ENCODE measurements at places on chromosomes 2 and 18. TPM values are rescaled to one million over a fixed set of nuclear protein-coding genes. Genes with fewer than 3 reads are reported as not detected.

DNA sequence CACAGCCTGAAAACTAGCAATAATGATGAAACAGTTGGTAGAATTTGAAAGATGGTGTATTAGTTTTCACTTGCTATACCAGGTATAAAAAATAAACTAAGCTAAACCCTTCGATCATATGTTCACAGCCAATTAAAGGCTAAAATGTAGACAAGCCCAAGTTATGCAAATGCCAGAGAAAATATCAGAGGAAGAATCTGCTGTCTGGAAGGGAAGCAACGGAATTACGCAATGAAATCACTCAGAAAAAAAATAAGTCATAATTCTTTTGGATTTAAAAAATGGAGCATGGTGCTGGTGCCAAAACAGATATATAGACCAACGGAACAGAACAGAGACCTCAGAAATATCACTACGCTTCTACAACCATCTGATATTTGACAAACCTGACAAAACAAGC lies 108.3 kb downstream of the ARL4C start:
- no peak for ATAC-seq

DNA sequence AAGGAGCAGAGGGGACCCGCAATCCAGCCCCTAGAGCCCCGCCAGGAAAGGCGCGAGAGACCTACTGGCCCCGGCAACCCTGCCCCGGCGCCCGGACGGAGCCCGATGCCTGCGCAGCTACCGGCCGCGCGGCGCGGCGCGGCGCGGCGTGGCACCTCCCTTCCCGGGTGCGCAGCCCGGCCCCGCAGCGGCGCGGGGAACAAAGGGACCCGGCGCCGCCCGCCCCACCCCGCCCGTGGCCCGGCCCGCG lies 307 bp downstream of the CDH2 start:
- ATAC-seq = peak; percentile 13

- peak; percentile 5 for ATAC-seq
Observed at GRCh38 chr2:70258532-70258875, 567 bp downstream of the PCYOX1 start.

DNA sequence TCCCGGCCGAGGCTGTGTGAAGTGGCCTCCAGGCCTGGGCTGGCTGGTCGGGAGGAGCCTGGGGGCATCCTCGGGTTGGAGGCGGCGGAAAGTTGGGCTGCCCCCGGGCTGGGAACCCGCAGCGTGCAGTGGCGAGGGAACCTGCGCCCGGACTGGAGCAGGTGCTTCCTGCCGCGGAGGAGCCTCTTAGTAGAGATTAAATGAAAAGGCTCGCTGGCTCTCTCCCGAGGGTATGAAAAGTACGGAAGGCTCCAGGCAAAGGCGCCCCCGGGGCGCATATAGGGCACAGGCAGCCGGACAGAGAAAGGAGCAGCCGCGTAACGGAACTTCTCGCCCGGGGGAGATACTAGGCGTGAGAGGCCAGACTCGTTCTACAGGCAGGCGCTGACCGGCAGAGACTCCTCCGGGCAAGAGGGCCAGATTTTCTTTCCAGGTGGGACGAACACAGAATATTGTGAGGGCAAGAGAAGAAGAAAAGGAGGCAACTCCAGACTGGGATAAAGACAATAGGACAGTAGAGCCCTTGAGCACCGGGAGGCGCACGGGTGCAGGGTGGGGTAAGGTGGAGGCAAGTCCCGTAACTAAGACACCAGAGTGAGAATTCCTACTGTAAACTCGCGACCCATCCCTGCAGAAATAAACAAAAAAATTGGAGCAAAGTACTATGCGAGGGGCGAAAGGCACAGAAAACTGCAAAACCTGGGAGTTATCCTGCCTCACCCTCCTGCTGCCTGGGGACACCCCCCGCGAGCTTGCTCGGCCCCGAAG lies 816 bp downstream of the CDH2 start:
- no peak for ATAC-seq

DNA sequence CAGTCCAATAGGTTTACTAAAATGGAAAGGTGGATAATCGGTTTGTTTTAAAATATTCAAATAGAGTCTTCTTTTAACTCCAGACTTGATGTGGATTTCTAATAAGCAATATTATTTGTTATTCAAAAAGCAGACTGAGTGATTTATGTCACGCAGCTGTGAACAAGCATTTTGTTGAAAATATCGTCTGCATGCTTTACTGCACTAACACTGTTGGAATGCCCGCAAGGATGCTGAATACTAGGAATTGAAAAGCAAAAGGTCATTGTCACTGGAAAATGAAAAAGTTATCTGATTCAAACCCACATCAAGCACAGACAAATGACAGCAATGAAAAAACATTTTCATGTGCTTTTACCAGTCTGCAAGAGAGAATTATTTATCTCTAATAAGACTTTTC lies 31.1 kb downstream of the CHN1 start:
- no peak for ATAC-seq

DNA sequence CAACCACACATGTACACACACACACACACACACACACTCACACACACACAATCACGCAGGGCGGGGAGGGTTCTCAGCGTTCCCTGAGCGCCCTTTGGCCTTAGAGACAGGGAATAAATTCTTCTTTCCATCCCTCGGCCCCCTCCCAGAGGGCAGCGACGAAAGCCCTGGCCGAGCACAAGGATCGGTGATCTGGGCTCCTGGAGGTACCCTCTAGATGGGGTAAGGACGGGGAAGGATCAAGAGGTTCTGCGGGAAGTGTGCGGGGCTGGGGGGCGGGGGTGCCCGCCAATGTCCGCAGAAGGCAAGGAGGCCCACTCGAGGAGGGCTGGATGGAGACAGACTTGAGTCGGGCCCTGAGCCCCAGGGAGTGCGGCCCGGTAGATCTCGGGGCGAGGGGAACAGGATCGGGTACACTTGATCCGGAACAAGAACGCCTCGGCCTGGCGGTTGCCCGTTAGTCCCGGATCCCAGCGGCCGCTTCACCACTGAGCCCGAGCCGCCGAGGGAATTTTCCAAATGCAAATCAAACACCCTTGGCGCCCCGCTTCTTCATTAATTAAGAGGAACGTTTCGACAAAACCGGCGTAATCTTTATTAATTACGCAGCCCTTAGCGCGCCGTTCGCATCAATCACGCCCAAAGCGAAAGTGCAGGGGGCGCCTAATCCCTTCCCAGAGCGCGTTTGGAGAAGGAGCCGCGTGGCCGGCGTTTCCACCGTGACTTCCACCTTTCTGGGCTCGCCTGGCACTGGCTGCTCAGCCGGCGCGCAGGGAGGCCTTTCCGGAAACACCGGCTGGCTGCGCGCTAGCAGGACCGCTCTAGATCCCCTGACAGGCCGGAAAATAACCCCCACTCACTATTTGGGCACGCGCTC lies 7.0 kb upstream of the PAX3 start:
- ATAC-seq = peak; percentile 54

DNA sequence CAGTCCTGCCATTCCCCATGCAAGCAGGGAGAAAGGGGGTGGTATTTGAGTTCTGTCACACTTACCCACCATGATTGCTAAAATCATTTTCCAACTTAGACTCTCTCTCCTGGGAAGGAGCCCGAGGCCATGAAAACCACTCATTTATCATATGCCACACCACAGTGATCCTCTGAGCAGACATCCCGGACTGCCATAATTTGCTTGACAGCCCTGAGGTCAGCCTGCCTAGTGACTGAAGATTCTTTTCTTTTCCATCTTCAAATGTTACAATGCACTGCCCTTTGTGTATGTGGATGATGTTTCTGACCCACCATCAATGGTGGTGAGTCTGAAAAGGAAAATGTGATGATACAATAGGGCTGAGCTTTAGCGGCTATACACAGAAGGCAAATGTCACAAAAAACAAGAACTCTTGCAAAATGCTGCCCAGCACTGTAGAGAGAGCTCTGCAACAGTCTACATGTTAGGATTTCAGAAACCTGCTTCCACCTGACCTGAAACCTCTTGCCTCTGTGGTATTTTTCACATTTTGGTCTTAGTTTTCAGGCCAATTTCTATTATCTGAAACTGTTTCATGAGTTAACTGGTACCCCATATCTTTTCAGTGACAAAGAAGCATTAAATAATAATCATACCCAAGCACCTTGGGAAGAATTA lies 272.8 kb downstream of the ZNF385B start:
- no peak for ATAC-seq

DNA sequence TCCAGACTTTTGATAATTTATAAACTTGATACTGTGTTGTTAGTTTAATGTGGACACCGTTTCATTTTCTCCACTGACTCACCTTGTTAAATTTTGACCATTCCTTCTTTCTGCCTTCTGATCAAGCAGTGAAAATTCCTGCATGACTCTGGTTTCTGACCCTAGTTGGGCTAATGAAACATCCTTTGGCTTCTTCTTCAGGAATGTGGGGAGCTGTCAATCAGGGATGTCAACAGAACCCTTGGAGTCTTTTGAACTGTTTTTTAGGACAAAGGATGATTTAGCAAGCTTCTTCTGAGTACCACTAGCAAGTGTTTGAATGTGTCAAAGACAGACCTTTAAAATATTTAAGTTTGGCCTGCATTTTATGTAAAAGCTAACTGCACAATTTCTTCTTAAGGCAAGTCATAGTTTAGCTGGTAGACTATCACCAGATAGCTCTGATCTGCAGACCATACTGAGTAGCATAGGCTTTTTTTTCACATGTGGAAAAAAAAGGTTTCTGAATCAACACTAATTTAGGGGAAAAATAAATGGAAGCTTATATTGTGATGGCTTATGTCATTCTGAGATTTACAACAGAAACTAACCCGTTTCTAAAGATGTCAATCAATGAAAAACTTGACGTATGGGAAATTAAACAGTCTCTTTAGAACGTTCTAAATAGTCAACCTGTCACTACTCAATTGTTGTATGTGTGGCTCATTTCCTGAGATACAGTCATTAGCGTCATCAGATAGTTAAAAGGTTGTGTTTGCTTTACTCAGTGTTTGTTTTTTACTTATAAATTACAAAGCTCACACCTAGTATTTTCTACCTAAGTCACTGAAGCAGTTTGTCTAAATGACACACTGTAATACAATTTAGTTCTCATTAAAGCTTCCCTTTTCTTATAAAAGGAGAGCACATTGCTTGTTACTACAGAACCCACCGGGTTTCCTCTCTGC lies 311.4 kb downstream of the PTPRM start:
- ATAC-seq = no peak

DNA sequence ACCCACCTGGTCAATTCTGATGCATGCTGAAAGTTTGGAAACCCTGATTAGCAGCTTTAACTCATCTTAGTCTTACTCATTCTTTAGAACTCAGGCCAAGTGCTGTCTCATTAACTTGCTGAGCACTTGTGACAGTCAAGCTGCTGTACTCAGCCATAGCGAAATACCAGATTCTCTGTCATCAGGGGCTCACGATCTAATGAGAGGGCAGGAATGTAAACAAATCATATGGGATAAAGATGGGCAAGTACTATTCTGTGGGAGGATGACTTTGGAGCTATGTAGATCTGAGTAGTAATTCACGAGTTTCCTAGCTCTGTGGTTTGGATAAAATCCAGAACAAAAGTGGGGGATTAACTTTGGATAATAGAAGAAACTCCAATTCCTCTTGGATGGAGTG lies 376.6 kb downstream of the HRH4 start:
- ATAC-seq = no peak

GRCh38 chr2:181141676-181142075 lies 161.3 kb downstream of the UBE2E3 start:
- no peak for ATAC-seq

DNA sequence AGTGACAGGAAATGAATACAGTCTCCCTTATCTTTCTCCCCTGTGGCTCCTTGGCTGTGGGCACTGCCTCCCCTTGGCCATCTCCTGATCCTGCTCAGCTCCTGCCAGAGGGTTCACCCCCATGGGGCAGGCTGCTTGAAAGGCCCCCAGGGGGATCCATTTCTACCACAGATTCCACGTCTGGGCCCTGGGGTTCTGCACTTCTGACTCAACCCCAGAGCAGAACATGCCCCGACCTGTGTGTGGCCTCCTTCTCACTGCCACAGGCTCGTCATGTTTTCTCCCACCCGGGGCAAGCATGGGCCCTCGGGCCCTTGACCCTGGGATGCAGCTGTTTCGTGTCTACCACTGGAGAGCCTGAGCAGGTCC lies 122.2 kb downstream of the ACKR3 start:
- no peak for ATAC-seq

GRCh38 chr2:168592181-168592831 lies 136.2 kb downstream of the CERS6 start:
- no peak for ATAC-seq

DNA sequence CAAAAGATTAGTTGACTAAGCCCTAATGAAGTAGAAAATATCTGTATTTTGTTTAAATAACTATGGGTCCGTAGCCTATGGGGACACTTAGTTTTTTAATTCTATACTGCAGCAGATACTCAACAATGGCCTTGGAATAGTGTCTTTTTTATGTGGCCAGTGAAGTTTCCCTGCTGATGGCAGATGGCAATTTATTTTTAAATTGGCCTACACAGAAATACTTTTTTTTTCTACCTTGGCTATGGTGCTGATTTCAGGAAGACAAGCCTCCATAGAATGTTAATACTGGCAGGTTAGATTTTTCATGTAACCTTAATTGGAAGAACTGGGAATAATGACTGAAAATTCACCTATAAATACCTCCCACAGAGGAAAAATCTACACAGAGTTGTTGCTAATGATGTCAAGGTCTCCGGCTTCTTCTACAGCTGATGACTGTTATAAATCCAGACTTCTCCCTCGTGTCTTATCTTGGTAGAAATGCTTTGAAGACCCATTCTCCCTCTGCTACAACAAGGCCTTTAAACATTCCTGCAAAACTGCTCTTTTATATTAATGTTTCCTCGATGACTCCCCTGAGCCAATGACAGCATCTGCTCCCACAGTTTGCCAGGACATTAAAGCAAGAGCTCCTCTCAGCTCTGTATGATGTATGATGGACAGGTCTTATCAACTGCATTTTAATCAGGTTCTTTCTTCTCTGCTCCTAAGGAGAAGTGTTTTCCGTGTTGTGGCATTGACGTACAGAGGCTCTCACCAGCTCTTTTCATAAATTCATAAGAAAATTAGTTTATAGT lies 29.1 kb upstream of the FAM98A start:
- no peak for ATAC-seq

- peak; percentile 74 for ATAC-seq
Observed at GRCh38 chr18:30987467-30988241, 54.9 kb downstream of the DSC3 start.

- no peak for ATAC-seq
Observed at GRCh38 chr2:98771721-98772524, 41.0 kb upstream of the MGAT4A start.

The LYG2 gene
- total RNA-seq = 0.78 TPM

The HOXD1 gene
- 2.5 TPM for total RNA-seq

The MFSD2B gene
- total RNA-seq = 1.2 TPM
